ENCODE measurements at places on chromosomes 5 and 9.
A peak's percentile ranks its signal among the peaks of the same experiment; 100 is the strongest.

DNA sequence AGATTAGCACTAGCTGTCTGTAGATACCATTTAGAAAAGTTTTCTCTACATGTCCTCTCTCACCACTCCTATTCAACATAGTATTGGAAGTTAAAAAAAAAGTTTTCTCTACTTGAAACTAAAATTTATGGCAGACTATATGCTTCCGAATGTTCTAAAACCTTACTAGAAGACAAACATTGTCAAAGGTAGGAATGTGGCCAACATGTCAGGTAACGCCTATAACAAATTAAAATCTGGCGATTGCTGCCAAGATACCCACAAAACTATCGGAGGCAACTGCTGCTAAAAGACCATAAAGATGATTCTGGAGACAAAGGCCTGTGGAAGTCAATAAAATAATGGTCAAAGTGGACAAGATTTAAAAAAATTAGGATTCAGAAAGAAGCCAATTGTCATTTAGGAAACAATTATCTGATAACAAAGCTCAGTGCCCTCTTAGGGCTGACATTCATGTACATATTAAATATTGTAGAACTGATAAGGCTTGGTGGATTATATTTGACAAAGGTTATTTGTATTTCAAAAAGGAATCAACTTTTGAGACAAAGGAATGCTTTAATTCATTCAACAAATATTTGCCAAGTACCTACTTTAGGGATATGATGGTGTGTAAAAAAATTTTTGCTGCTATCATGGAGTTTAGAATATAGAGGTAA lies 52.7 kb downstream of the CDKN2A start:
- DNase-seq, result no peak

- no peak for DNase-seq
These were observed 193.9 kb downstream of the SEC61B start for GRCh38 chr9:99416007-99416406.

- DNase-seq, result no peak
These were observed 1.0 kb downstream of the RIOK2 start for GRCh38 chr5:97181856-97182545.

GRCh38 chr9:74431467-74431866 lies 65.7 kb upstream of the RORB start:
- no peak for DNase-seq

GRCh38 chr9:135649508-135649907 lies 10.2 kb upstream of the GLT6D1 start:
- DNase-seq, result no peak

- DNase-seq, result no peak
These were observed 15.7 kb downstream of the KIAA1958 start for GRCh38 chr9:112502175-112502946.

GRCh38 chr9:132616725-132617124 lies 34.3 kb downstream of the BARHL1 start:
- no peak for DNase-seq

GRCh38 chr9:81874931-81875330 lies 53.3 kb upstream of the SPATA31D4 start:
- no peak for DNase-seq

GRCh38 chr5:150624334-150625163 lies 15.9 kb upstream of the SYNPO start:
- DNase-seq, result peak; percentile 18

- no peak for DNase-seq
These were observed 192.4 kb downstream of the HSPA4 start for GRCh38 chr5:133244242-133244641.

- peak; percentile 34 for DNase-seq
These were observed 20.5 kb downstream of the ERAP2 start for GRCh38 chr5:96896806-96897205.

DNA sequence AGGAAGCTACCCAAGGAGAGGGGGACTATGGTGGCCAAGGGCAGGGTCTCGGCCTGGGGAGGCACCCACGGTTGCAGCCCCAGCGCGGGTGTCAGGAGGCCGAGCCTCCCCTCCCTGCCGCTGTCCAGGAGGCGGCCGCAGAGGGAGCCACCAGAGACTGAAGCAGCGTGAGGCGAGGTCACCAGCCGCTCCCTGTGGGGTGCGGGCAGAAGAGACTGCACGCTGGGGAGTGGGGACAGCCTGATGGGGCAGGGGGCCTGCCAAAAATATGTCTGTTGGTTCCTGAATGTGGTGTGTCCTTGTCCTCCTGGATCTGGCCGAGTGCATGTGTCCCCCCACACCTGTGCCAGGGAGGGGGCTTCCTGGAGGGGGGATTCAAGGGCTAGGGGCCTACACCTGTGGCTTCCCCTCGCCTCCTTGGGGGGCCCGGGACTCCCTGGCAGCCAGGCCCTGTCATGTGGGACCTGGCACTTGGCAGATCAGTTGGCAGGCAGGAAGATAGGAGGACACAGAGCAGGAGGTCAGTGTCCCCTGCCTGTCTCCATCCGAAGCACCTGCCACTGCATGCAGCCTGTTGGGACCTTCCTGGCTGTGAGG lies 131.2 kb downstream of the DAB2IP start:
- no peak for DNase-seq

DNA sequence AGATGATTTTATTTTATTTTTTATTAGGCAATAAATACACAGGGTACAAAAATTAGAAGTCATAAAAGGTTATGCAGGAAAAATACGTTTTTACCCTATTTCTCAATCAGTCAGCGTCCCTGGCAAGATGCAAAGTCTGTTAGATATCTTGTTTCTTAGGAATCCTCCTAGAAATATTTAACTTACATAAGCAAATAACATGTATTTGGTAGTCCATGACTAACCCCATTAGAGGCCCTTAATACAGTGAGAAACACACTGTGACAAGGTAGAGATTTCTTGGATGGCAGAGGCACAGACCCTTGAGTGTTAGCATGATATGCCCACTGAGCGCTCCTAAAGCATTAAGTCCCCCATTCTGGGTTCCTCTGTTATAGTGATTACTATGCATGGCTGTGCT lies 121.2 kb upstream of the ADAMTSL1 start:
- no peak for DNase-seq

- no peak for DNase-seq
These were observed 135.6 kb downstream of the ZNF354C start for GRCh38 chr5:179195561-179196404.

DNA sequence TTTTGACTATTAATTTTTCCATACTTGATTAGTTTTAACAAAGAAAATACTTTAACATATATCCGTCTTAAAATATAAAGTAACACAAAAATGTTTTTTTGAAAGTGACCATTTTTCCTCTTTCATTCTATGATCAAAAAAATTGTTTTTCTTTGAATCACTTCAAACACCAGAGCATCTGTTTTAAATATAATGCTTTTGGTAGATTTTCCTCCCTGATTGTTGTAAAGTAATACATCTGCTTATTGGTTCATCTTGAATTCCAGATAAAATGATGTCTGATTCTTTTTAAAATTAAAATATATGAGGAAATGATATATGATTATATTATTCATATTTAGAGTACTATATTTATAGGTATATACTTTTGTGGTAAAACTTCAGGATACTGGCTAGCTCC lies 76.2 kb upstream of the LPAR1 start:
- DNase-seq, result no peak

GRCh38 chr5:79456890-79457583 lies 56.9 kb downstream of the HOMER1 start:
- DNase-seq, result no peak

GRCh38 chr5:124477062-124477461 lies 269.4 kb downstream of the ZNF608 start:
- no peak for DNase-seq

DNA sequence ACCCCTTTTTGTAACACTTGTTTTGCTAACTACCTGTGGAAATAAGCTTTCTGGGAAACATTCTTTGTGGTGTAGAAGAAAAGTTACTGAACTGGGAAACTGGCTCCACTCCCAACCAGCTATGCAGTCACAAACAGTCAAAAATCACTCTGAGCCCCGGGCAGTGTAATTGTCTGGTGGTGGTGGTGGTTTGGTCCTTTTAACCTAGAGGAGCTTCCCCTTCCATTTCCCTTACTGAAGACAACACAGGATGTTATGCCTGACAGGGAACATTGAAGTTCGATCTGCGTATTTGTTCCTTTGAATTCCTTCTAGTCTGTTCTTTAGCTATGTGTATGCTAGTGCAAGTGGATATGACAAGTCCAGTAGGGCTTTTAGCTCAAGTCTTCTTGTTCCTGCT lies 56.8 kb upstream of the TBCA start:
- DNase-seq, result no peak

GRCh38 chr9:37966412-37967013 lies 62.6 kb upstream of the SLC25A51 start:
- DNase-seq, result no peak

DNA sequence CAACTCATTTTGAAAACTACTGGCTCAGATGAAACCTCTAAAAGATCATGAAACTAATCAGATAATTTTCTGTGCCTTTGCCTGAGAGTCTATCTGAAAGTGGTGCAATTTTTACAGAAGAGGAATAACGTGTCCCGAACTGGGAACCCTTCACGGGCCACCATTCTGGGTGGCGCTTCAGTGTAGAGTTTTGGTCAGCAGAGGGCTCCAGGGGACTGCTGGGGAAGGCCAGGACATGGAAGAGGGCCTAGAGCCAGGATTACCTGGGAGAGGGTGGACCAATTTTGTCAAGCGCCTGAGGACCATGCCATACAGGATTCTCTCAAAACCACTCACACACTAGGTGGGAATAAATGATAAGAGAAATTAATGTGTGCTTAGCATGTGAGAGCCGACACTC lies 49.7 kb upstream of the PLEKHG4B start:
- DNase-seq, result no peak

GRCh38 chr5:173595841-173596240 lies 20.6 kb downstream of the BOD1 start:
- no peak for DNase-seq

- no peak for DNase-seq
These were observed 181.0 kb upstream of the PITX1 start for GRCh38 chr5:135214897-135215616.
